ENCODE measurements at places on chromosomes 6 and 20.

DNA sequence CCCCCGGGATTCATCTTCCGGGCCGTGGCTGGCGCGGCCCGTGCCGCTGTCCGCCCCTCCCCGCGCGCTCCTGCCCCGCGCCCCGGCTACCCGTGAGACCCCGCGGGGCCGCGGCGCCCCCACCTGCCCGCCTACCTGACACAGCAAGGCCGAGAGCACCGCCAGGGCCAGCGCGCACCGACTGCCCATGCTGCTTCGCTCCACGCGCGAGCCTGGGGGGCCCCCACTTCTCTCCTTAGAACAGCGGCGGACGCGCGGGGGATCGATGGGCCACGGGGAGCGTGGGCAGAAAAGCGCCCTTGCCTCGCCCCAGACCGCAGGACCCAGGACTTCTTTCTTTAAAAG, 955 bp downstream of the DLL1 start:
- DNase-seq = no peak

DNA sequence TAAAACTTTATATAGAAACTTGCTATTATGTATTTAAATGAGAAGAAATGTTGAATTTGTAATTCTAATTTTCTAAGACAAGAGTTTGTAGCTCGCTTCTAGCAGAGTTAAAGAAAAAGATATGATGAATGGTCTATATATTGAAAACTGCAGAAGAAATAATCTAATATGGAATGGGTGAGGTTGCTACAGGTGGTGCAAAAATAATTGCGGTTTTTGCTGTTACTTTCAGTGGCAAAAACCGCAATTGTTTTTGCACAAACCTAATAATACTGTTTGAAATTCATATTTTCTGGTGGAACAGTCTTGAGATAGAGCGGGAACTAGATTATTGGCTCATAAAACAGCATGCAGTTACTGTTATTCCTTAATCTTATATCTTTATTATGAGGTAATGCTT, 23.9 kb downstream of the EYA4 start:
- no peak for DNase-seq

DNA sequence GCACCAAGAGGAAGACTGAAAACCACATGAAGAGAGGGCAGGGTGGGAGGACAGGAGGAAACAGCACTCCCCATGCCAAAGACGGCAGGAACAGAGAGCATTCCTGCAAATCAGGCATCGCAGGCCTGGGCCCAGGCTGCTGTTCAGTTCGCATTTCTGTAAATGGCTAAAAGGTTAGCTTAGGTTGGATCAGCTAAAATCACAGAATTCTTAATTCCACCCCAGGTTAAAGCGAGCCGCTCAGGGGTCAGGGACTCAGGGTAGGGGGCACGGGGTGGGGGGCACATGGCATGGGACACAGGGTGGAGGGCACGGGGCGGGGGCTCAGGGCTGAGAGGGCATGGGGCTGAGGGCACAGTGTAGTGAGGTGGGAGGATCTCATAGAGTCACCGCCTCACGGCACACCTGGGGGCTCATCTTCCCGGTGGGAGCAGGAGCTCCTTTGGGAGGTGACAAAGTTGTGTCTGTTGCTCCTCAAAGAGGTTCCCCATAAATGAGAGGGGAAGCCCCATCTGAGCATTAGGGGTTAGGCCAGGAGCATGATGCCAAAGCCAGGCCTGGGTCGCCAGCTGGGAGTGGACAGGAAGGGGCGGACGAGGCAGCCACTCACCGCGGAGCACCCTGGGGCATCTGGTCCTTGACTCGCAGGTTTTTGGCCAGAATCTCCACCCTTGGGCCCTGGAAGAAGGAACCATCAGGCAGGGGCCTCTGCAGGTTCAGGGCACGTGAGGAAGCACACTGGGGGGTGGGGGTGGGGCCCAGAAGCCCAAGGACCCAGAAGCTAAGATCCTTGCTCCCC, 200.7 kb downstream of the PREX1 start:
- no peak for DNase-seq

- no peak for DNase-seq
Observed at GRCh38 chr6:104462811-104463599, 396.7 kb downstream of the HACE1 start.

- no peak for DNase-seq
Observed at GRCh38 chr6:6123803-6124202, 117.1 kb upstream of the NRN1 start.

DNA sequence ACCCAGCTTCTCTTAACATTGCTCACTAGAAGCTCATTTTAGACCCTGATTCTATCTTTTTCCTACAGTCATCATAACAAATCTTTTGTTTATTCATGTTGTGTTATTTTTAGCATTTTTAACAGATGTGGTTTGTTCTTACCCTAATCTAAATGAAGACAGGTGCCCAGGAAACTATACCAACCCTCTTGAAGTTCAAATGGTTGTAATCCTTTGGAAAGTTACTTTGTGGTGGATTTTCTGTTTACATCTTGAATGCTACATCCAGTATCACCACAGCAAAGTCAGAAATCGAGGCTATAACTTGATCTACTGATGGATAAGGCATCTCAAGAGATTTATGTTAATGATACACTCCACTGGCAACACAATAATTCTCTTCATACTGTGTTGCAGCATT, 26.2 kb downstream of the SMAP1 start:
- DNase-seq = no peak
